Stimulated activated CD4-positive, alpha-beta T cell treated with anti-CD3 and anti-CD28 coated beads, Interleukin-12 subunit alpha, Interleukin-12 subunit beta, amount 100 ng/mL, for 24 hours (primary cell): ENCODE measurements at places on chromosomes 11 and 22.

DNA sequence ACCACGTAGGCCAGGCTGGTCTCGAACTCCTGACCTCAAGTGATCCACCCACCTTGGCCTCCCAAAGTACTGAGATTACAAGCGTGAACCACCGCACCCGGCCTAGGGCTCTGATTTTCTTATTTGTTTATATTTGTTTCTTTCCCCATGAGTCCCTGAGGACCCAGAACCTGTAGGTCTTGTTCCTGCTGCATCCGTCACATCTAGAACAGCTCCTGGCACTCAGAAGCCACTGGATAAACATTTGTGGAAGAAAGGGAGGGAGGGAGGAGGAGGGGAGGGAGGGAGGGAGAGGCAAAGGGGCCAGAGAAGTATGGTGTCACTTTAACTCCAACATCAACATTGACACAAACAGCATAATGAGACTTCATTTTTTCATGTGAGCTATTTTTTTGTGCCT, 67.7 kb downstream of the CELSR1 start:
- DNase-seq: no peak

- DNase-seq: no peak
These were observed 9.5 kb downstream of the VPS37C start for GRCh38 chr11:61151545-61152252.

DNA sequence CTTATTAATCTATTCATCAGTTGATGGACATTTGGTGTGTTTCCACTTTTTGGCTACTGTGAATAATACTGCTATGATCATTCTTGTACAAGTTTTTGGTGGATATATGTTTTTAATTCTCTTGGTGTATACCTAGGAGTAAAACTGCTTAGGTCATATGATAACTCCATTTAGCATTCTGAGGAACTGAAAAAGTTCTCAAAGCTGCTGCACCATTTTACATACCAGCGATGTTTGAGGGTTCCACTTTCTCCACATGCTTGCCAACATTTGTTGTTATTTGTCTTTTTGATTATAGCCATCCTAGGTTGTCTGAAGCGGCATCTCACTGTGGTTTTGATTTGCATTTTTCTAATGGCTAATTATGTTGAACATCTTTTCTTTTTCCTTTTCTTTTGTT, 4.1 kb upstream of the ACER3 start:
- DNase-seq: no peak

DNA sequence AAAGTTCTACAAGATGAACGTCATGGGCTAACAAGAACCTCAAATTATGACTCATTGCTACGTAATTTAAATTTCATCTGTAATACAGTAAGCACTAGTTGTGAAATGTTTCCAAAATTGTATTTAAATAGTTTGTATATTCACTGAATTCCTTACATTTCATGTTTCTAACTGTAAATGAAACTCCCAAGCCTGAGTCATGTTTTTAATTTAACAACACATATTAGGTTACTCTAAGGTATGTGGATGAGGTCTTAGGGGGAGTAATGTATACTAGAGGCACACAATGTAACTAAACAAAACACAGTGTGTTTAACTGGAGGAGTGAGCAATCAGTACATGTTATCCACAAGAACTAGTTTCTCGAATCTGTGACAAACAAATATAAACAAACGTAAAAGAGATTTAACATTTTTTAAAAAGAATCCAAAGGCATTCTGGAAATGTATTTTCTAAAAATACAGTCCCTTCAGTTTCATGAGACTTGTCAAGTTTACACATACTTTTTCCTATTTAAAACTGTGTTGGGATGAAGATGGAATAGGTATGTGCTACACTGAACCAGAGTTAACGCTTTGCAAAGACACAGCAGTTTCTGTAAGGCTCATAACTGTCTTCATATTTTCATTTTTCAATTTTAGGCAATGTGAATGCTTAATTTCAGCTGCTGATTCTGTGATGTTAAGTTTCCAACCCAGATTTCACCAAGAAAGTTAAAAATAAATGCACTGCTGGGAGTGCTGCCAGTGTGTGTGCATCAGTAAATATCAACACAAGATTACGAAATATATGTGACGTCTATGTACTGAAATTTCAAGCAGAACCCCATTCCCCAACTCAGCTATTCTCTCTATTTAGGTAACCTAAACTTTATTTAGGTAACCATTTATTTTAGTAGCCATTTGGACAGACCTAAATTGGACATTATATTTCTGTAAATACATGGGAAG, 52.6 kb downstream of the PITPNB start:
- no peak for DNase-seq

- no peak for DNase-seq
These were observed 492.9 kb upstream of the KIRREL3 start for GRCh38 chr11:127493330-127494022.

DNA sequence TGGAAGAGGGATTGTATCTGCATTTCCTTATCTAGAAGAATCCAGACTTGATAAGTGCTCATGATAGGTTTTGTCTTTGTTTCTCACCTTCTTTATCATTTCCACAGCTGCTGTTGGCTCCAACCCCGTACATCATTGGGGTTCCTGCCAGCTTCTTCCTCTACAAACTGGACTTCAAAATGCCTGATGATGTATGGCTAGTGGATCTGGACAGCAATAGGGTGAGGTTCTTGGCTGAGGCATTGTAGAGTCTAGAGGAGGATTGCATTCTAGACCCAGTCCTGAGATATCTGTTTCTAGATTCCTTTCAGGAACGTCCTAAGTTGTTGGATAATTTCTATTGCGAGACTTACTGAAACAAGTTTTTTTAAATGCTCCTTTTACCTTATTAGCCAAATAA, 8.1 kb downstream of the MADD start:
- no peak for DNase-seq

GRCh38 chr22:17319546-17319945, 49.7 kb upstream of the CECR2 start:
- no peak for DNase-seq

DNA sequence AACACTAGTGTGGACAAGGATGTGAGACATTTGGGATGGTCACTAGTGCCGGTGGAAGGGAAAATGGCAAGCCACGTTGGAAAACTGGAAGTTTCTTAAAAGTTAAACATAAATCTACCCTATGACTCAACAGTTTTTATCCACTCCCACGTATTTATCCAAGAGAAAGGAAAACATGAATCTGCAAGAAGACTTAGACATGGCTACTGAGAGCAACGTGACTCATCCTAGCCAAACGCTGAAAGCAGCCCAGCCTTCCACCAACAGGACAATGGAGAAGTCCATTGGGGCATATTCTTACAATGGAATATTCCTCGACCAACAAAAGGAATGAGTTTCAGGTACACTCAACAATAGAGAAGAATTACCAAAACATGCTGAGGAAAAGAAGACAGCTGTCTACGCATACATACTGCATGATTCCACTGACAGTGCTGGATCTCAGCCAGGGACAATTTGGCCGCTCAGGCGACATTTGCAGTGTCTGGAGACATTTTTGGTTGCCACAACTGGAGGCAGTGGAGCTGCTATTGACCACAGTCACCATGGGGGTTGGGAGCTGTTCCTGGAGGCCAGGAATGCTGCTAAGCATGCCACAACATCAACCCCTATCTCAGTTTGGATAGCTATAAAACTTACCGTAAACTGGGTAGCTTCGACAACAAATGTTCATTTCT, 21.2 kb downstream of the SYT13 start:
- no peak for DNase-seq

- no peak for DNase-seq
These were observed 3.6 kb downstream of the PLA2G6 start for GRCh38 chr22:38177926-38178604.

DNA sequence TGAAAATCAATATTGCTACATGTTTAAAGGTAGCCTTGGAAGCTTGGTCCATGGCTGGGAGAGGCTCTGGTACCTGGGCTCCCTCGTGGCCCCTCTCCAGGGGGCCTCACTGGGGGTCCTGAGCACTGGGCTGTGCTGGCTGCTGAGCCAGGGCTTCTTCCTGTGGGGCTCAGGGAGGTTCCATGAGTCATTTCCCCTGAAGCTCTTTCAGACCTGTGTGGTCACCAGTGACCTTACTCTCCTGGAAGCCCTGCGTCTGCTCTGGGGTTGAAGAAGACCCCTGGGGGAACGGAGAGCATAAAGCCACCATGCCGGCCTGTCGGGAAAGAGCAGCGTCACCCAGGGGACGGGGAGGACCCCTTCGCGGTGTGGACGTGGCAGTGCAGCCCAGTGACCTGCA, 389.0 kb downstream of the TBC1D22A start:
- DNase-seq: no peak

GRCh38 chr11:70180906-70181305, 22.2 kb upstream of the FADD start:
- no peak for DNase-seq

DNA sequence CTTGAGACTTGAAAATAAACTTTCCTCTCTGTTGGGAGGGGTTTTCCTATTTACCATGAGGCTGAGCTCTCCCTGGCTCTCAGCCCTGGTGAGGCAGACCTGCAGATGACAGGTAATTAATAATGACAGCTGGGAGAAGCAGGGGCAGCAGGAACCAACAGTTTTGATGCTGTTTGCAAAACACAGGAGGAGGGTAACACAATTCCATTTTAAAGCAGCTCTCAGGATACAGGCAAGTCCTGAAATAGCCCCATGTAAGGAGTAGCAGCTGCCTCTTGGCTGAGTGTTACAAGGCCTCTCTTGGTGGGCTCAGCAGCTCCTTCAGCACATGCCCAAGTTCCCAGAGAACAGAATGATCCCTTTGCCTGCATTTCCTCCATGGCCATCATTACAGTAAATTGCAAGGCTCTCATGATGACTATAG, 13.3 kb downstream of the PARVA start:
- no peak for DNase-seq

GRCh38 chr11:125874556-125875124, 12.8 kb upstream of the HYLS1 start:
- peak; percentile 24 for DNase-seq

DNA sequence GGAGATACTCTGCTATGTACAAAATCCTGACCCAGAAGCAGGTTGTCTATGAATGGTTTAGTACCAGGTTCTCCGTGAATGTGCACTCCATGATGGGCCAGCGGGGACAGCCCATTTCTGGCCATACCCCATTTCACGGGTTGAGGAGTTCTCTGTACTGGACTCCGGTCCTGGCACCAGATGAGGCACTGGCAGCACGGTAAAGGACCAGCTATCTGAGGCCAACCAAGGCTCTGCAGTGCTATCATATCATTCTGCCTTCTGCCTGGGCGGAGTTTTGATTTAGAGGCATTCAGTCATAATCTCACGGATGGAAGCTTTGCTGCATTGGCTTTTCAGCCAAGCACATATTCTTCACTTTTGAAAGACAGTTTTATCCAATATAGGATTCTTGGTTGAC, 18.5 kb upstream of the KMT5B start:
- no peak for DNase-seq

DNA sequence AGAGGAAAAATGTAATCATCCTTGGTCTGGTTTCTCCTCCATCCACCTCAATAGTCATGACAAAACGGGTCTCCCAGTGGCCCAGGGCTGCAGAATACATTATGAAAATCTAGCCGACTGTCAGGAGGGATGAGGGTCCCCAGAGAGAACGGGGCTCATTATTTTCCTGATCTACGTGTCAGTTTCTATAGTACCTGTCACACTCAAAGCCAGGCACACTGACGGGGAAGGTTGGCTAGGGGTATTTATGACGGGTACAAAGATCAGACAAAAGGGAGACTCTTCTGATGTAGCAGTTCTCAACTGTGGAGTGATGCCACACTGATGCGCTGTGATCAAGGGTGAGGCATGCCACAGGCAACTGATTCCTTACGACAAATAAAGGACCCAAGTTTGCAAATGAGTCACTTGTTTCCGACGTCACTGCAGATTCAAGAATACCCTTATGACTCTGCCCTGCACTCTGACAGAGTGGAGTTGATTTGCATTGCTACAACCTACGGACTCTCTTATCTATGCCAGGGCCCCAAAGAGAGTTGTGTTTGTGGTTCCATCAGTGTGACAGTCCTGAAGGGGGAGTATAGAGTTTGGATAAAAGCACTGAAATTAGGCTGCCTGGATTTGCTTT, 188.2 kb upstream of the TBCEL start:
- DNase-seq: no peak
